ENCODE measurements at places on chromosomes 2 and 18.

- DNase-seq = no peak
These were observed 1.1 kb upstream of the SNTG2 start for GRCh38 chr2:949384-950079.

GRCh38 chr2:119249855-119250717, 26.5 kb downstream of the STEAP3 start:
- no peak for DNase-seq

GRCh38 chr2:71833855-71834560, 313.7 kb downstream of the CYP26B1 start:
- DNase-seq = no peak

GRCh38 chr2:84970210-84970867, 622 bp upstream of the KCMF1 start:
- peak; percentile 26 for DNase-seq

DNA sequence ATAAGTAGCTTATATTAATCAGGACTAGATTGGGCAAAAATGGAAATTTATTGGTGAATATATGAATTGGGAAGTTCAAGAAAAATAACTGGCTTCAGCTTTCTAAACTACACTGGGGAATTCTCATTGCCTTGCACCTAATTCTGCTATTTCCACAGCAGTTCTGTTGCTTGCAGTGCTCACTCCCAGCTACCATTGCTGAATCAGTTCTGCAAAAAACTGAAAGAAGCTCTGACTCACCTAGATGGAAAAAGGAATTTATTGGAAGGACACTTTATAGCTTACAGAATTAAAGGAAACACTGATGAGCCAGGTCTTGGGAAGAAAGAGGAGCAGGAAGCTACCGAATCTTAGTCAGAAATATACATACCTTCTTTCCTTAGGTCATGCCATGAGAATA, 60.3 kb upstream of the ACVR1 start:
- no peak for DNase-seq

- DNase-seq = no peak
These were observed 83.1 kb downstream of the ADAM23 start for GRCh38 chr2:206526416-206526815.

GRCh38 chr2:176385838-176386237, 116.6 kb downstream of the MTX2 start:
- no peak for DNase-seq

DNA sequence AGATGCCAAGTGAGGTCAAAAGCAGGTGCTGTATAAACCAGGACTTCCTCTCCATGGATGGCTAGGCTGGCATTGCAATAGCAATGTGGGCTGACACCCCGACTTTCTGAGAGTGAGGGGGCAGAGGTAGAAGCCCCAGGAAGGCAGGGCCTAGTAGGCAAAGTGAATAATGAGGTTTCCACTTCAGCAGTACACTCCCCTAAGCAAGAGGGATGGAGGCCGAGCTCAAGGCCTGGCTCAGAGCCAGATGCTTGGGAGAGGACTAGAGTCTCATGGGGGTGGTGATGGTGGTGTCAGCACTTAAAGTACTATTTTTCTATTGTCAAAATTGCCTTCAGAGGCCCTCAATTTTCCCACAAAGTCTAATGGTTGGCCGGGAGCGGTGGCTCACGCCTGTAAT, 41.6 kb upstream of the HK2 start:
- no peak for DNase-seq

All from stimulated activated CD8-positive, alpha-beta memory T cell treated with anti-CD3 and anti-CD28 coated beads, Interleukin-7, amount 100 ng/mL, for 24 hours (primary cell).